ENCODE measurements at places on chromosomes 4 and X.
A peak's percentile ranks its signal among the peaks of the same experiment; 100 is the strongest.

- no peak for DNase-seq
Observed at GRCh38 chr4:140242357-140243277, 88.6 kb upstream of the MAML3 start.

- no peak for DNase-seq
Observed at GRCh38 chr4:53916431-53916889, 147.9 kb downstream of the CHIC2 start.

DNA sequence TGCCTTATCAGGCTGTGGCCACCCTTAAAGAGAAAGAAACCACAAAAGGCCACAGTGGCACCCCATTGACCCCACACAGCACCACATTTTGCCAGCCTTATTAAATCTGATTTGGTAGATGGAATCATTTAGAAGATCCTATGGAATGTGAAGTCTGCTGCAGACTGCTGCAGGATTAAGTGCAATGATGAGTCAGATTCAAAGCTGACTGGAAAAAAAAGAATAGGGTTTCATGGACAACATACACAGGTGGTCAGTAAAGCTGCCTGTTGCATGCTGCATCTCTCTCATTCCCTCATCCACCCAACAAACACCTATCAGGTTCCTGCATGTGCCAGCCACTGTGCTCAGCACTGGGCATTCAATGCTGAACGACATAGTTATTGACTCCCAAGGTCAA, 56.6 kb downstream of the CHST7 start:
- DNase-seq = no peak

- no peak for DNase-seq
Observed at GRCh38 chr4:77434299-77435092, 171.1 kb upstream of the CXCL13 start.

GRCh38 chr4:154593868-154594267, 3.3 kb upstream of the FGA start:
- no peak for DNase-seq

- DNase-seq = no peak
Observed at GRCh38 chrX:54926978-54927377, 6.4 kb downstream of the TRO start.

DNA sequence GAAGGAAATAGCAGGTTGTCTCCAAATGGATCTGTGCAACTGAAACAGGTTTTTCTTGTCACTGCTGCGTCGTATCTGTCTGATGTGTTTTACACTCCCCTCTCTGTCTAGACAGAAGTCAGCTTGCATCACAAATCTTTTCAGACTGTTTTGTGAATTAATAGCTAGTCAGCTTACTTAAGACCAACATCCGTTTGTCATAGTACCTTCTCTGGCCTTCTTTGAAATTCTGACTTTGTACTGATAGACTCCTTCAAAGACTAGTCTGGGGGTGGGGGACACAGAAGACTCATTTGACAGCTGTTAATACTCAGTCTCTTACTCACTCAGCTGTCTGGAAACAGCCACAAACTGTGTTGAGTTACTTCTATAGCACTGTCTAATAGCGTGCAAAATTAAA, 197.8 kb downstream of the PALLD start:
- no peak for DNase-seq

GRCh38 chrX:68755616-68756125, 73.2 kb upstream of the EFNB1 start:
- no peak for DNase-seq

DNA sequence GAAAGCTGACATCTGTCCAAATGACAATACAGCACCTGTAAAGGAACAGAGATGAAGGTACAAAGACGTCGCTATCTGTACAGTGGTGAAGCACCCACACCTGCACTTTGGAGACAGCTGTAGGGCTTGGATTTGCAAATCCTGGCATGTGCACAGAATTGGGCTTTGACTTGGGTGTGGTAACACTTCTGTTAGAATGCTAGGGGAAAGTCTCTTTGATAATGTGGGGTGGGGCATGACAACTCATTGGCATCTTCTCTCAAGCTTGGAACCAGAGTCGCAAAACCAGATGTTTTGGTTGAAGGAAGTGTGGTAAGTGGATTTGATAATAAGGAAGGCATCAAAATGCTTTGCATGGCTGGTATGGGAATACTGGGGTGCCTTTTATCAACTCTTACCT, 55.5 kb downstream of the VCX3B start:
- DNase-seq = no peak

GRCh38 chr4:169640261-169640870, 20.0 kb downstream of the CLCN3 start:
- no peak for DNase-seq

DNA sequence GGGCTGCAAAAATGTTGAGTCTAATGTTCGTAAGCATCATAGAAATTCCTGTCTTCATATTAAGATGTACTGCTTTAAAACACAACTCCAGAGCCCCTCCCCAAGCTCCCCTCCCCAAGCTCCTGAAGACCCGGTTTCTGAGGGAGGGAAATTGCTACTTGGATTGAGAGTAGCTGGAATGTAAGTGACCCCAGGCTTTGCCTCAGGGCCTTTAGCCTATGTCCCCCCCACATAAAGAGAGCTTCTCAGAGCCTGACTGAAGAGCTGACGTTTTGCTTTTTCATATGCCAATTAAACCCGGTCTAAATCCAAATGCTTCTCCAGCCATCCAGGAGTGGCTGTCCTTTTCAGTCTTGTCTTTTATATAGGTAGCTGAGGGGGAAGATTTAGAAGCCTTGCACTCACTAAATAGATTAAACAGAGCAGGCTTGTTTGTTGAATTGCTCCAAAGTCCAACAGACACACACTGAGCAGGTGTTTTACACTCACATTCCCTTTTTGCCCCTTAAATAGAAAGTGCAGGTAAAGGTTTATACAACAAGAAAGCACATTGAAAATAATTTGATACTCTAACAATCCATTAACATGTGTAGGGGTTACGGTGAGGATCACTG, 19.6 kb downstream of the ARX start:
- DNase-seq = no peak

- DNase-seq = no peak
Observed at GRCh38 chr4:141909541-141909940, 273.2 kb downstream of the IL15 start.

GRCh38 chr4:14743172-14743571, 259.1 kb upstream of the CPEB2 start:
- no peak for DNase-seq

- no peak for DNase-seq
Observed at GRCh38 chr4:129420637-129421036, 324.7 kb downstream of the C4orf33 start.

DNA sequence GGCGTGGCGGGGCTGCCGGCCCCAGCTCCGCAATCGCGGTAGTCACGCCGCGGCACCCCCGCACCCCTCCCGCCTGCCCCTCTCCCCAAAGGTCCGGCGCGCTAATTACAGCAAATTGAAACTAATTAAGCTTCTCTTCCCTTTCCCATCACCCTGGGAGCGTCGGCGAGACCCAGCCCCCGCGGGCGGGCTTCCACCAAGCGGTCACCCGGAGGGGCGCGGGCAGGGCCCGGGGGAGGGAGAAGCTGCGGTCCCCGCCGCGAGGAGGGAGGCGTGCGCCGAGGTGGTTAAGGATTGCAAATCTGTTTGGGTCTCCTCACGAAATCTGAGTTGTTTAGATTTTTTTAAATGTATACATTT, 13.1 kb downstream of the ARX start:
- no peak for DNase-seq

DNA sequence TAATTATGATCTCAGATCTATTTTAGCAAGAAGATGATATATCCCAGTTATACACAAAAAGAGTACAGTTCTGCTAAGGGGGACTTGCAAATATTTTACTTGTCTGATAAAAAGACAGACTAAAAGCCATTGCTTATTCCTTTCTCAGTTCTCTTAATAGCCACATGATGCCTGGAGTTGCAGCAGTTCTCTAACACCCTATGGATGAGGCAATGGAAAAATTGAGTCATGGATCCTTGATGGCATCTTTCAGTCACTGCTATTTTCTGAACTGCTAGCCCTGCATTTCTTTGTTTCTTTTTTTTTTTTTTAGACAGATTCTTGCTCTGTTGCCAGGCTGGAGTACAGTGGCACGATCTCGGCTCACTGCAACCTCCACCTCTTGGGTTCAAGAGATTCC, 1956.7 kb downstream of the C4orf33 start:
- DNase-seq = no peak

DNA sequence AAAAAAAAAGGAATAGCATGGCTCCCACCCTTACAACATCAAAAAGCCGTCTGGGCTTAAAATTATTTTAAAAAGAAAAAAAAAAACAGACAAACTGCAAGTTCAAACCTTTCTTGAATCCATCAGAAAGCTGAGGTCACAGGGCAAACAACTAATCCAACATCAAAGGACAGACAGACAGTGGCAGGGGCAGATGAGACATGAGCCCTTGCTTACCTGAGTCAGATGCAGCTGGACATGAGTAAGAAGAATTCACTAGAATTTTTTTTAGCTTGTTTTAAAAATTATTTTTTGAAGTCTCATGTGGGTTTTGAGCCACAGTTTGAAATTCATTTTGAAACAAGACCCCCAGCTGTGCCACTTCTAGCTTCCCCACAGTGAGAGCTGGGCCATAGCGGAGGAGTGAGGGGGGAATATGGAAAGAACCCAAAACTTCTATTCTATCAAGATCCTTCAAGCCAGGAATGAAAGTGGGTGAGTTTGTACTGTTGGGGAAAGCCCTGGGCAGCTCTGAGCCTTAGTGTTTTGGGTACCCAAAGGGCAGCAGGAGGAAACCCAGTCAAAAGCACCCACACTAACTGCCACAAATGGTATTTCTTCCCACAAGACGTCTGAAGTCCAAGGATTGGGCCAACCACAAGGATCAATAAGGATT, 111.4 kb downstream of the ATXN3L start:
- no peak for DNase-seq

DNA sequence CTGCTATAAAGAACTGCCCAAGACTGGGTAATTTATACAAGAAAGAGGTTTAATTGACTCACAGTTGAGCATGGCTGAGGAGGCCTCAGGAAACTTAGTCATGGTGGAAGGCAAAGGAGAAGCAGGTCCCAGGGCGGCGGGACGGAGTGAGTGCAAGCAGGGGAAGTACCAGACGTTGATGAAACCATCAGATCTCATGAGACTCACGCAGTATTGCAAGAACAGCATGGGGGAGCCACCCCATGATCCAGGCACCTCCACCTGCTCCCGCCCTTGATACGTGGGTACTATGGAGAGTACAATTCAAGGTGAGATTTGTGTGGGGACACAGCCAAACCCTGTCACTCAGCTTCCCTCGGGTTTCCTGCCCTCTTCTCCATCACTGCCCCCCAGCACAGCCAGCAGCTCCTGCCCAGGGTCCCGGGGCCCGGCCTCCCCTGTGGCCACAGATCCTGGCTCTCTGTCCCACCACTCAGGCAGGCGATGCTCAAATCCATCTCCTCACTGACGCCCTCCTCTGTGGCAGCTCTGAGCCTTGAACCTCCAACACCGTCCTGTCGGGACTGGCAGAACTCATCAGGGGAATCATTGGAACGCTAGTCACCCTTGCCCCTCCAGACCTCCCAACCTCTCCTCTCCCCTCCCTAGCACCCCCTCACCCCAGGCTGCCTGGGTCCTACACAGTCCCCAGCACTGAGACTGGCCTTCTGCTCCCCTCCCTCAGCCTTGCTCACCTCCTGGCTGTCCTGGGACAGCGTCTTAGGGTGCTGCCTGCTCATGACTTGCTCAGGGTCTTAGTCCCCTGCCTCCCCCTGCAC, 37.6 kb downstream of the FGFRL1 start:
- DNase-seq = no peak

- DNase-seq = no peak
Observed at GRCh38 chr4:79689740-79690139, 281.7 kb upstream of the GK2 start.

DNA sequence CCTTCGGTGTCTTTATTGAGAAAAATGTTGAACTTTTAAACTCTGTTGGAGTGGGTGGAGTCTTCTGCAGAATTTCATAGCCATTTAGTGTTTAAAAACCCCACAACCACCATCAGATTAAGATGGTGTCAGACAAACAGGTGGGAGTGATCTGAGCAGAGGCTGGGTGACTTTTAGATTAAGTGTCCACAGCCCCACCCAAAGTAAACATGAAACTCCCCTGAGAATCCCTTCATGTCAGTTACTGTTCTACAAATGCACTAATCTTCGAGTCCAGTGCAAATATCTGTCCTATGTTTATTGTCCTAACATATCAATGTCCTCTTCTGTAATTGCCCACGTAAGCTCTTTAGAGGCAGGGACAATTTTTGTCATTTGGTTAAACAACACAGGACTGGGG, 175.6 kb upstream of the RBPJ start:
- peak; percentile 41 for DNase-seq

- no peak for DNase-seq
Observed at GRCh38 chr4:25958110-25958509, 44.1 kb downstream of the SMIM20 start.

GRCh38 chr4:19809989-19810388, 441.7 kb upstream of the SLIT2 start:
- no peak for DNase-seq

DNA sequence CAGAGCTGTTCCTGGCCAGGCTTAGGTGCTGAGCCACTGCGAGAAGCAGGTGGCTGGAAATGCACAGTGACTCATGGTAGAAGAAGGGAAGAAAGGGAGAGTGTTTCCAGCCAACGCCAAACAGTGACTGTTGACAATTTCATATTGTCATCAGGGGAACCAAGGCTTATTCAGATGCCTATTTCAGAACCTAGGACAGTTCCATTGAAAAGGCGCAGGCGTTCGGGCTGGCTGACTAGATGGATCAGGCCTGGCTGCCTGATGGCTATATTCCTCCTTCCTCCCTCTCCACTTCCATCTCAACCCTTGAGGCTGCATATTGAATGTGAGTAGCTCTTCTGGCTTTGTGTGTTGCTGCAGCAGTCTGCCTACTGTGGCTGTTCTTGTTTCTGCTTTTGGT, 73.0 kb upstream of the FRMPD4 start:
- no peak for DNase-seq

- DNase-seq = no peak
Observed at GRCh38 chr4:183773790-183774189, 114.7 kb downstream of the TRAPPC11 start.

- no peak for DNase-seq
Observed at GRCh38 chr4:136203199-136203598, 1329.1 kb downstream of the PCDH18 start.

- no peak for DNase-seq
Observed at GRCh38 chr4:15600176-15600575, 55.0 kb downstream of the FBXL5 start.

- DNase-seq = no peak
Observed at GRCh38 chr4:13980317-13981310, 353.1 kb upstream of the BOD1L1 start.

DNA sequence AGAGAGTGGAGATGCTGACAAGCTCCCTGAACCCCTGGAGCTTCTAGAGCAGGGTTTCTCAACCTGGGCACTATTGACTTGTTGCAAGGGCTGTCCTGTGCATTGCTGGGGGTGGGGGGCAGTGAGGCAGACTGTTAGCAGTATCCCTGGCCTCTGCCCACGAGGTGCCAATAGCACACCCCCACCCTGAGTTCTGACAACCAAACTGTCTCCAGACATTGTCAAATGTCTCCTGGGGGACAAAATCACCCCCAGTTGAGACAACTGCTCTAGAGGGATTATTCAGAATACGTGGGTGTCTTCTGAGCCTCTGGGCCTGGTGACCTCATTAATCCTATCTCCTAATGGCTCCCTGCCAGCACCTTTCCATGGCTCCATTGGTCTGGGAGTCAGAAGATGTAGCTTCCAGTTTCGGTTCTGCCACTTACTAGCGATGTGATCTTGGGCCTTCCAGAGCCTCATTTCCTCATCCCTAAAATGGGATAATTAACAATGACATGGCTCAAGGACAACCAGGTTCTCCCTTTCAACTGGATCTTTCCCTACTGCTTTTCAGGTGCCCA, 17.6 kb upstream of the PJA1 start:
- no peak for DNase-seq
